ENCODE measurements at places on chromosomes 7 and 10. TPM values are rescaled to one million over a fixed set of nuclear protein-coding genes. Genes with fewer than 3 reads are reported as not detected.
A peak's percentile ranks its signal among the peaks of the same experiment; 100 is the strongest.

Gene EXOC6
- total RNA-seq: 12.5 TPM

Gene LIPF
- not detected for total RNA-seq

Gene CCL24
- total RNA-seq: not detected

Gene CALML5
- not detected for total RNA-seq

Gene CYP2C19
- not detected for total RNA-seq

Gene FBXL15
- 15.1 TPM for total RNA-seq

GRCh38 chr10:93139059-93139655 lies 65.5 kb downstream of the CYP26A1 start:
- DNase-seq: no peak

GRCh38 chr10:74867351-74867750 lies 41.0 kb downstream of the KAT6B start:
- DNase-seq: no peak

DNA sequence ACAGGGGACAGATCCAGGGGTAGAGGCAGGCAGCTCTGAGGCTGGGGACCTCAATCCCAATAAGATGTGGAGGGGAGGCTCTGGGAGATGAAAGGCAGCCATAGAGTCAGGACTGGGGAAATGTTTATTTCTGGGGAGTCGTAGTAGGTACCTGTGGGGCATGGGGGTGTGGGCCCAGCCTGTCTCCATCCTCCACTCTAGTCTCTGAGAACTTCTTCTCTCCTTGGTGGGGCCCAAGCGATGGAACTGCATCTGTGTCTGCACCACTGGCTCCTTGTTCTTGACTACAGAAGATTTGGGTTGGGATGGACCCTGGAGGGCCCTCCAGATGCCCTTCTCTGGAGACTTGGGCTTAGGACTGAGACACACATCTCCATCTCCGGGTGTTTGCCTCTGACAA lies 953.9 kb upstream of the ZNF722 start:
- no peak for DNase-seq

- no peak for DNase-seq
Observed at GRCh38 chr7:158620839-158621441, 33.3 kb upstream of the PTPRN2 start.

GRCh38 chr7:110590415-110590814 lies 500.5 kb upstream of the LRRN3 start:
- DNase-seq: no peak

GRCh38 chr10:69973678-69974077 lies 79.0 kb upstream of the MACROH2A2 start:
- DNase-seq: no peak

DNA sequence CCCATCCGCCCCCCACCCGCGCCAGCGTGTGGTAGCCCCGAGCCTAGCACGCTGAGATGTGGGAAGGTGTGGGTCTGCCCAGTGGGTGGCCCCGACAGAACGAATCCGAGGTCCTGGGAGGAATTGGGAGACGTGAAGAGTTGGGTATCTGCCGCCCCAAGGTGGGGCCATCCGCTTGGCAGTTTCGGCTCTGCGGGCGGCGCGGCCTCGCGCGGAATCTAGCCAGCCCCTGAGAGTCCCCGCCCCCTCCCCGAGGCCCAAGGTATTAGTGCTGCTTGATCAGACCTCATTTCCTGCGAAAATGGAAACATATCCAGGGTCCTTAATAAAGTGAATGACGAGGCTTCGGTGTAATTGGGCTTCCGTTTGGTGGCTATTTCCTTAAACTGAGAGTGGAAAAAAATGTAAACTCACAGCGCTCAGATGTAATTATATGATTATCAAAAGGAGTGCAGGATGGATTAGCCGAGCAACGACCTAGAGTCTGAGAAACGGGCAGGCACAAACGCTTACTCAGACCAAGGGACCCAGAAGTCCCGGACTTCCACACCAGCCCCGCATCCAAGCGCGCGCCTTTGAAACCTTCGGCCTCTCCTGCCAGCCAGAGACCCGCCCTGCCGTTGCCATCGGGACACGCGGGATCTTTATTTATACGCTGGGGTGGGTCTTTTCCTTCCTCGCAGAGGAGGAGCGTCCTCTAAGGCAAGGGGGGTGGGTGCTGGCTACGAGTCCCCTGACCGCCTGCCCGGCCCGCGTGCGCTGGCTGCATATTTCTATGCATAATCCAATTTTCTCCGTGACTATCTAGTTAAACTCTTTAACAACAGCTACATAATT lies 12.8 kb downstream of the LBX1 start:
- DNase-seq: no peak

- DNase-seq: peak; percentile 94
Observed at GRCh38 chr7:99001482-99002147, 123.3 kb downstream of the TRRAP start.

DNA sequence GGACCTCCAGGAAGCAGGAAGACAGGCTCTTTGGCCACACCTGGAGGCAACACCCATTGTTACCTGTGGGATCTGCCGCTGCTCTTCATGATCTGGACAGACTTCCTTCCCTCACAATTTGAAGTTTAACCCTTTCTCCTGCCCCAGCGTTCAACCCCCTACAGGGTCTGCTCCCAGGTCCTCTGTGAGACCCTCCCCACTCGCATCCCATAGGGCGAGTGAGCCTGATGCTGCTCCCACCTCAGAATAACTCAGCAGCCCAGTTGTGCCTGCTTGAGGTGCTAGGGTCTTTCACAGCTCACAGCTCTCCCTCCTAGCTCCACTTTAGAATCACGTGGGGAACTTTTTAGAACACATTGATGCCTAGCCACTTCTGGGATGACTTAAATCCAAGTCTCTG lies 61.8 kb upstream of the C10orf90 start:
- DNase-seq: no peak

DNA sequence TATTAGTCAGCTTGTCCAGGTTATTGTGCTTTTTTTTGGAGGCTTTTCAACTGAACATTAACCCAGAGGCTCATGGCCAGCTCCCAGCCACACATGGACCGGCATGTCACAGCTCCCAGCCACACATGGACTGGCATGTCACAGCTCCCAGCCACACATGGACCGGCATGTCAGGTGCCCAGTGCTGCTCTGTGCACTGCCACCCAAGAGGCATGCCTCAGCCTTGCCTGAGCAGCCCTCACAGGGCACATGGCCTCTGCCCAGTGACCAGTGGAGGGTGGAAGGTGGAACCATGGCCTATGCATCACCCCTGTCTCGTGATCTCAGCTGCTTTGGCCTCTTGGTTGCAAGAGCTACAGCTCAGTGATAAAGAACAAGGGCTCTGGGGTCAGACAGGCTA lies 119.8 kb downstream of the OAT start:
- DNase-seq: peak; percentile 27

- DNase-seq: no peak
Observed at GRCh38 chr7:146479040-146479439, 362.4 kb downstream of the CNTNAP2 start.

DNA sequence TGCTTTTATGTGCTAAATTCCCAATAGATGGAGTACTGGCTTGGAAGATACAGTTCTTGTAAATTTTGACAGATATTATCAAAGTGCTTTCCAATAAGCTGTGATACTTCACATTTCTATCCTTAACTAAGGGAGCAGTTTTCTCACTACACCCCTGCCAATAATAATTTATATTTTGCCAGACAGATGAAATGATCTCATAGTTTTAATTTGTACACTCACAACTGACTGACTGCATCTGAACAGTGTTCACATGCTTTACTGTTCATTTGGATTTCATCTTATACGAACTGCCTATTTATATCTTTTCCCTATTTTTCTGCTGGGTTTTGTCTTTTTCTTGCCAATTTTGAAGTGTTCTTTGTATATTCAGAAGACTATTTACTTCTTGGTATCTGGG lies 96.0 kb downstream of the BRAF start:
- no peak for DNase-seq

DNA sequence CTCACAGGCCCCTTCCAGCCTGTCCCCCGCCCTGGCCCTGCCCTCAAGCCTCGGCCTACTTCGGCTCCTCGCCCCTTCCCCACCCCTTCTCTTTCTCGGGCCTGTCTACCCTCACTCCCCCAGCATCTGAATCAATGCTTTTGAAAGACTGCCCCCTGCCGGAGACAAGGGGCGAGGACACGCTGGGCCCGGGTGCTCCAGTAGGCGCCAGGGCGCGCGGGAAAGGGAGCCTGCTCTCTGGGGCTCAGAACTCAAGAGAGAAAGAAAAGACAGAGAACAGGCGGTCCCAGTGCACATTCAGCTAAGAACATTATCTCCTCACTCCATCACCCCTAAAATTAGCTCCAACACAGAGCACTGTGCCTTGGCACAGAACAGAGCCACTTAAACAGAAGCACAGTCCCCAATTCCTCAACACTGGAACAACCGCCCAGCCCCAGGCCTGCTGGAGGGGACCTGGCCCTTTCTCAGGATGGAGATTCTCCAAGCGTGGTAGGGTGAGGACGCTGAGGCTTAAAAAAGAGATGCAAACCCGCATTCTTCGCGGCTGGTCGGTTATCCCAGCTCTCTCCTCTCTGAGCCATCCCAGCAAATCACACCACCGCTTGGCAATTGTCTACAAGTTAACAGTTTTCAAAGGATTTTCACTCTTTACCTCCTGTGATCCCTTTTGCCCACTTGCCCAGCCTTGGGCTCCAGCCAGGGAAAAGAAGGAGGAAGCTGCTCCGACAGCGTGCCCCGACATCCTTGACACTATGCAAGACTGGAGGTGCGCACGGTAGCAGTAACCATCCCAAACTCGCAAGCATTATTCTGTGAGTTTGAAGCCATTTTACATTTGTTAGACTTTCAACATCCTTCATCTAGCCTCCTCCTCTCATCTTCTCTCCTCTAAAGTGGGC lies 2.1 kb downstream of the GIGYF1 start:
- peak; percentile 23 for DNase-seq

DNA sequence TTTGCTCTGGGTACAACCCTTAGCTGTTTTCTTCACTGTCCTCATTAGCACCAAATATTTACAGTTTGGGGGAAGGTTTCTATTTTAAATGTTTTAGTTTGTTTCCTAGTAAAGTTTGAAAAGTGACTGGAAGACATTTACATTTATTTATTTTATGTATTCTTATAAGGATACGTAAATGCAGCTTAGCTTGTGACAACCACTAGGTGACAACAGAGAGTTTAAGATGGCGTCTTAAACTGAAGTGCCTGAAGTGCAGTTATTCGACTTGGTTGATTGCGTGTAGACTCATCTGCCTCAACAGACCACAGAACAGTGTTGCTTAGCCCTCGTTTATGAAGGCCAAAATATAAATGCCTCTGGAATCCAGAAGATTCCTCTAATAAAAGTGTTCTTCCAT lies 378.2 kb upstream of the MYO3A start:
- no peak for DNase-seq

DNA sequence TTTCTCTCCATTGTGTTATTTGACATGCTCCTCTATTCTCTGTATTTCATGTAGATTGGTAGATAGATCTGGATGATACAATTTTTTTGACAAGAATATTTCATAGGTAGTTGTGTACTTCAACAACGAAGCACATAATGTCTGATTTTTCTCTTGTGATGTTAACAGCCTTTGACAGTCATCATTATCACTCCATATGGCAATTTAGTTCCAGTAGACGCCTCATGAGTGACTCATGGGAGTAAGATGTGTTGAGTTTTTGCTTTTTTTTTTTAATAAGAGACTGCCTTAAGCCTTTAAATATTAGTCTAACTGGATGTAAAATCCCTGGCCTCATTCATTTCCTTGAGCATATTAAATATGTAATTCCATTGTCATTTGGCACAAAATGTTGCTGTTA lies 123.5 kb upstream of the ZNF32 start:
- DNase-seq: no peak

DNA sequence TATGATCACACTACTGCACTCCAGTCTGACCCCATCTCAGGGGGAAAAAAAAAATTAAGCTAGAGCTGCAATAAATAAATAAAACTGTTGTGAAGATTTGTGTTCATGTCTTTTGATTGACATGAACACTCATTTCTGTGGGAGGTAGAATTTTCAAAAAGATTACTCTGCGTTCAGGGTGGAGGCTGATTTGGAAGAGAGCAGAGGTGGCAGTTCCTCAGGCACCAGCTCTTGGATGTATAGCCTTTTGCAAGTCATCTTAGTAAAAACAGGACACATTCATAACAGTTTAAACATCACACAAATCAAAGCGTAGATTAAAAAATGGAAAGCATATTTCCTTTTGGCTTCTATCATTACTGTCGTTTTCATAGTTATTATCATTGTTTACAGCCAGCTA lies 243.5 kb upstream of the LRGUK start:
- no peak for DNase-seq

GRCh38 chr10:129025787-129026186 lies 441.3 kb upstream of the MGMT start:
- DNase-seq: no peak

DNA sequence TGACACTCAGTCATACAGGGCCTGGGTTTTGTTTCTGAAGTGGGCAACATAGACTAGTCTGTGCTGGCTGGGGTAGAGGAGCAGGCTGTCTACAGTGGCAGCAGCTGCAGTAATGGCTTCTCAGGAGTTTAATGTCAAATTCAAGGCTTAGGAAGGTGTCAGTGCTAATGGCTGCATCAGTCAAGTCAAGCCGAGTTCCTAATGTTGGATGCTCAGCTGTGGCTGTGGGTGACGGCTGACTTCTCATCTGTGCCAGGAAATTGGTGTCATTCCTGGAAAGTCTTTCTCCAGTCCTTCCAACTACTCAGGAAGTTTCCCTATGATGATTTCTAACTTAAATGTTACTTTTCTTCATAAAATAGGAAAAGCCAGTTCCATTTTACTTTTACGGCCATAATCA lies 468.1 kb upstream of the IGFBP3 start:
- no peak for DNase-seq

DNA sequence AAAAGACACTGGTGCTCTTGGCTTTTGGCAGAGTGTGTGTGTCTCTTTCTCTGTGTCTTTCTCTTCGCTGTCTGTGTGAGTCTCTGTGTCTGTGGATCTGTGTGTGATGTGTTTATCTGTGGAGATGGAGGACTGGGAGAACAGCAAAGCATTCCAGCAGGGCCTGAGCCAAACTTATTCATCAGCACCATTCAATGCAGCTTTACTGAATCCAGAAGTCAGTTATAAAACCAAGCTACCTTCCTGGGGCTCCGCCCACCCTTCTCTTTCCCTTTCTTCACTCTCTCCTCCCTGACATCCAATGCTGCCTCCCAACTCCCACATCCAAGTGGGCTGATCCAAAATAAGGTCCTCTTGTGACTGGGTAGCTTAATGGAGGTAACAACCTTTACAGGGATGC lies 3.9 kb downstream of the SGMS1 start:
- no peak for DNase-seq

- no peak for DNase-seq
Observed at GRCh38 chr7:22419488-22419887, 62.5 kb upstream of the RAPGEF5 start.

DNA sequence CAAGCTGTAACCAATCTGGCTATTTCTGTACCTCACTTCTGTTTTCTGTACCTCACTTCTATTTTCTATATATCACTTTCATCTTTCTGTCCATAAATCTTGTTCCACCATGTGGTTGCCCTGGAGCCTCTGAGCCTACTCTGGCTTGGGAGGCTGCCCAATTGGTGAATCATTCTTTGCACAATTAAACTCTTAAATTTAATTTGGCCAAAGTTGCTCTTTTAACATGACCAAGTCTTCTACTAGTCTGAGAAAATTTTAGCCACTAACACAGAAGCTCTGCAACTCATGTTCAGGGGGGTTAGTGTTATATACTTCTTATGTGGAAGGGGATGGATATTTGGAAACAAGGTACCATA lies 503.5 kb downstream of the KIF20B start:
- peak; percentile 50 for DNase-seq

Measured in renal cortical epithelial cell (primary cell).